ENCODE measurements at places on chromosomes 2 and 18. TPM values are rescaled to one million over a fixed set of nuclear protein-coding genes. Genes with fewer than 3 reads are reported as not detected.

Gene CIB4
- total RNA-seq: not detected

Gene RFX8
- total RNA-seq: 2.6 TPM

Gene CHN1
- 203 TPM for total RNA-seq

GRCh38 chr18:22847392-22847791, 85.7 kb upstream of the RBBP8 start:
- no peaks in the 10 kb centered on the region for H3K27me3 ChIP-seq
- H3K4me1 ChIP-seq: no peaks in the 10 kb centered on the region
- no peaks in the 10 kb centered on the region for H3K36me3 ChIP-seq
- no peak overlapping the region for H3K27ac ChIP-seq
- no peak overlapping the region for H3K4me3 ChIP-seq

Gene FMNL2
- 30.2 TPM for total RNA-seq

- H3K36me3 ChIP-seq: no peaks in the 10 kb centered on the region
- no peaks in the 10 kb centered on the region for H3K27me3 ChIP-seq
- H3K4me3 ChIP-seq: no peak overlapping the region
- H3K4me1 ChIP-seq: no peaks in the 10 kb centered on the region
Observed at GRCh38 chr18:23824240-23824639, 135.0 kb downstream of the LAMA3 start.

GRCh38 chr2:206635015-206635414, 7.3 kb upstream of the FAM237A start:
- H3K4me3 ChIP-seq: no peak overlapping the region
- no peaks in the 10 kb centered on the region for H3K36me3 ChIP-seq
- H3K4me1 ChIP-seq: no peaks in the 10 kb centered on the region
- no peaks in the 10 kb centered on the region for H3K27me3 ChIP-seq

DNA sequence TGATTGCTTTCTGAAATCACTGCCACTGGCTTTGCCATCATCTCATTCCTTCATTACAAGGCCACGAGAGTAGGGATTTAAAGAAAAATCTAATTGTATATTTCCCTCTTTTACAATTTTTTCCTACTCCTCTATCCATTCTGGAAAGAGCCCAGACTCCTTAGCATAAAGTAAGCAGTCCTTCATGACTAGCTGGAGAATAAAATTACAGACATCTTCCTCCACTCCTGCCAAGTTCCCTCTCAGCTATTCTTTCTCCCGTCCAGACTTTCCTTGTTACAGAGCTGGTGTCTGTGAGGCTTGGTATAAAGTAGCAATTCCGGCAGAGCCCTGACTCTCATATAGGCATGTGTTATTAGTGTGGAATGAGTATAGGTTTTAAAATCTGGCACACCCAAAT, 806.8 kb downstream of the PLCL1 start:
- no peak overlapping the region for H3K4me3 ChIP-seq
- DNase-seq: no peak
- H3K27me3 ChIP-seq: no peaks in the 10 kb centered on the region
- no peaks in the 10 kb centered on the region for H3K36me3 ChIP-seq
- H3K27ac ChIP-seq: no peak overlapping the region
- no peaks in the 10 kb centered on the region for H3K4me1 ChIP-seq

DNA sequence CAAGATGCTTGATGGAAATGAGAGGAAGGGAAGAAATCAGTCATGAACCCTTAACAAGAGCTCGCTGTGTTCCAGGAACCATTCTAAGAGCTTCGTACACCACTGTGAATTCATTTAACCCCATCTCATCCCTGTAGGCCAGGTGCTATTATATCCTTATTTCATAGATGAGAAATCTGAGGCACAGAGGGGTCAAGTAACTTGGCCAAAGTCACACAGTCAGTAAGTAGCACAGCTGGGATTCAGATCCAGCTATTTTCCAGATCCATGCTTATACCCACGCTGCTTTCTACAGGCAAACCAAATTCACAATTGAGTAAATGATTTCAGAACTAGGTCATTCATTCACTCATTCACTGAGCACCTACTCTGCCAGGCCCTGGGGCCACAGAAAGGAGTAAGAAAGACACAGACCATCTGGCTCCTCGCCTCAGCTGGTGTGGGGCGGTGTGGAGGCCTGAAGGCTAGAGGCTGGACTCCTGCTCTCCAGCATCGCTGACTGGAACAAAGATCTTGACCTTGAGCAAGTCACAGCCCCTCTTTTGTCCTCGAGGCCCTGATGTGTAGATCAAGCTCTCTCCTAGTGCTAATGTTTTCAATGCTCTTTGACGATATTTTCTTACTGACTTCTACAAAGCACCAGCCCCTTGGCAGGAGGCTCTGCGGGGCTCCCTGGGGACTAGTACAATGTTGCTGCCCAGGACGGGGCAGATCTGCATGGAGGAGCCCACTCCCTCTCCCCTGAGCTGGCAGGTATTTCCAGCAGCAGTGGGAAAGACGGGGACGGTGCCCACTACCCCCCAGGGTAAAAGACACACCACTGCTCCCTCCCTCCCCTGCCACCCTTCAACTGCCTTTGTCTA, 26.5 kb downstream of the STEAP3 start:
- peaks cover 26% of the 10 kb centered on the region for H3K4me1 ChIP-seq
- H3K4me3 ChIP-seq: no peak overlapping the region
- no peak overlapping the region for H3K27ac ChIP-seq
- no peak for DNase-seq

Gene KCNIP3
- 1.7 TPM for total RNA-seq

DNA sequence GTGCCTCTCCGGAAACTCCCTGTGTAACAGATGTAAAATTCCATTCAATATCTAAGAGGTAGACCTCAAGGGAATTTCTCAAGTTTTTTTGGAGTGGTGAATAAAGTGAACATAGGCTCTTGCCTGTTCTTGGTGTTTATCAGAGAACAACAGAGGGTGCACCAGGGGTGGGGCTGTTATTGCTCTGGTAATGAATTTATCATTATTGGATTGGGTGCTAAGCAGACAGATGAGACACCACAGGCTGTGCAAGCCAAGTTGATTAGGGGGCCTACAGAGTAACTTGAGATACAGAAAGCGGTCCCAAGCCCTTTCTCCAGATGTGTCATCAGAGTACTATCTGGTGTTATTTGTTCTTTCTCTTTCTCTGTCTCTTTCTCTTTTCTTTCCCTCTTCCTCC, 286.3 kb downstream of the OSR1 start:
- H3K27ac ChIP-seq: no peak overlapping the region
- H3K36me3 ChIP-seq: no peaks in the 10 kb centered on the region
- no peak for DNase-seq
- H3K4me3 ChIP-seq: no peak overlapping the region

Gene TMEM178A
- 0.26 TPM for total RNA-seq

DNA sequence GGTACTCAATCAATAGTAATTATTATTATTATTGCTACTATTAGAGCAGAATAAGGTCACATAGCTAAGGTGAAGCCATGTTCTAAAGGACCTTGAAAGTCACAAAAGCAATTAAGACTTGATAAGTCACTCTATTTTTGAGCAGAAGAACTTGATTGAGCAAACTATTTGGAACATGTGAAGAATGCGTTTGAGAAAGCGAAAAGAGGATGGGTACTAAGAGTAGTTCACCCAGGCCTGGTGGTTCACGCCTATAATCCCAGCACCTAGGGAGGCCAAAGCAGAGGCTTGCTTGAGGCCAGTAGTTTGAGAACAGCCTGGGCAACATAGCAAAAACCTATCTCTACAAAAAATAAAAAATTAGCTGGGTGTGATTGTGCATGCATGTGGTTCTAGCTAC, 7.2 kb upstream of the RTN4 start:
- H3K36me3 ChIP-seq: no peaks in the 10 kb centered on the region
- DNase-seq: no peak
- no peaks in the 10 kb centered on the region for H3K4me1 ChIP-seq
- H3K27ac ChIP-seq: no peak overlapping the region
- no peaks in the 10 kb centered on the region for H3K27me3 ChIP-seq

Gene SPATA3
- total RNA-seq: not detected

DNA sequence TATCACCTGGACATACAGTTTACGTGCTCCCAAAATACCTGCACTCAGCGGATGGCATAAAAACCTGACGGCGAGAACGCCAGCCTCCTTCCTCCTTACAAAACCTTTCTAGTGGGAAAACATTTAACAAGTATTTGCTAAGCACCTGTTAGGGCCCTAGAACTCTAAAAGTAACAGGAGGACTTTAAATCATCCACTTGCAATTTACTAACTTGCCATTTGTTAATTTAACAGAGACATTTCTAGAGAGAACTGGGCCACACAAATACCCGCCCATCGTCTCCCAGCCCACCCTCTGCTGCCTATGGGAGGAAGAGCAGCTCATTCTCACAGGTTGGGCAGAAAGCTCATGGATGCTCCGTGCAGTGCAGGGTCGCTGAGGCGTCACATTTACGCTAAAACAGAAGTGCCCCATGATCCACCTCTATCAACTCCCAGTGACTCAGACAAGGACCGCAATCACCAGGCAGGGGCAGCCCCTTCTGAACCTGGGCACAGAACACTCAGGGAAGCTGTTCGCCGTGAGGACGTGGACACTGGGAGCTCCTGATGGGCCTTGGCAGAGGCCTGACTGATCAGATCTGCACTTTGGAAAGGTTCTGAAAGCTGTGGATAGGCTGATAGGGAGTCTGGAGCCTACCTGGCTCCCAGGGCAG, 106.9 kb downstream of the HDAC4 start:
- DNase-seq: no peak
- H3K4me3 ChIP-seq: no peak overlapping the region
